ENCODE measurements at places on chromosomes 13 and 19.

GRCh38 chr19:40701758-40702157 lies 11.3 kb upstream of the NUMBL start:
- DNase-seq = no peak

- no peak for DNase-seq
Observed at GRCh38 chr13:48660361-48661076, 6.8 kb downstream of the CYSLTR2 start.

DNA sequence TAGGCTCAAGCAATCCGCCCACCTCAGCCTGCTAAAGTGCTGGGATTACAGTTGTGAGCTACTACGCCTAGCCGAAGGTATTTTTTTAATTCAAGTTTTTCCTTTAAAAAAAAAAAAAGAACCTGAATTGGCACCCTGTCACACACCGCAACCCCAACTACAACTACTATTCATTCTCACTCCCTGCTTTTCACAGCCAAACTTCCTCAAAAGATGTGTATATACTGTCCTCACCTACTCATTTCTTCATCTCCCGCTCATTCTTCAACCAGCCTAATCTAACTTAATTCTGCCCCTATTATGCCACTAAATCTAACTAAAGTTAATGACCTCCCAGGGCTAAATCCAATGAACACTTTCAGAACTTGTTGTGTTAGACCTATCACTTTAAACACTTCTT lies 12.7 kb upstream of the WBP4 start:
- no peak for DNase-seq

DNA sequence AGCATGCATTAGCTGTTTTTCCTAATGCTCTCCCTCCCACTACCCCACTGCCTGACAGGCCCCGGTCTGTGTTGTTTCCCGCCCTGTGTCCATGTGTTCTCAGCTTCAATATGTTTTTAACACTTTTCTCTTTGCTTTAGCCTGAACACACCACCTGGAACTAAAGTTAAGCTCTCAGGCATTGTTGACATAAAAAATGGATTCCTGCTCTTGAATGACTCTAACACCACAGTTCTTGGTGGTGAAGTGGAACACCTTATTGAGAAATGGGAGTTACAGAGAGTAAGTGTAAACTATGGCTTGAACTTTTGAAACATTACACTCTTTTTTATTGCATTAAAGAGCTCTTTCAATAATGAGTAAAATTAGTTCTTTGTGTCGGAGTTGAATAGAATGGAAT lies 70.1 kb downstream of the TDRD3 start:
- DNase-seq = no peak

GRCh38 chr13:95185311-95185710 lies 115.9 kb downstream of the ABCC4 start:
- no peak for DNase-seq

GRCh38 chr13:93765062-93765461 lies 538.5 kb downstream of the GPC6 start:
- no peak for DNase-seq

DNA sequence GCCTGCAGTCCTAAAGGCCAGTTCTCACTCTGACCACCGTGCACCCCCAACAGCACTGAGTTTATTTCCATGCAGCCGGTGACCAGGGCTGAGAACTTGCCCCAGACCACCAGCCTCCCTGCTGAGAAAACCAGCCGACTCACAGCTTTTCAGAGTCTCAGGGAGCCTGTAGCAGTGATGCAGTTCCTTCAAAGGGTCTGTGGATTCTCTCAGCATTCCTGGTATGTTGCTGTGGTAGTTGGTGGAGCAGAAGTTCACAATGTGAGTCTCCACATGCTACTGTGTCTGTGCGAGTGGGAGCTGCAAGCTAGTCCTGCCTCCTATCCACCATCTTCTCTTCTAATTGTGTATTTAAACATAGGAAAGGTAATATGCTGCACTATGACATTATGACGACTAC lies 254.9 kb upstream of the KLF12 start:
- DNase-seq = no peak

DNA sequence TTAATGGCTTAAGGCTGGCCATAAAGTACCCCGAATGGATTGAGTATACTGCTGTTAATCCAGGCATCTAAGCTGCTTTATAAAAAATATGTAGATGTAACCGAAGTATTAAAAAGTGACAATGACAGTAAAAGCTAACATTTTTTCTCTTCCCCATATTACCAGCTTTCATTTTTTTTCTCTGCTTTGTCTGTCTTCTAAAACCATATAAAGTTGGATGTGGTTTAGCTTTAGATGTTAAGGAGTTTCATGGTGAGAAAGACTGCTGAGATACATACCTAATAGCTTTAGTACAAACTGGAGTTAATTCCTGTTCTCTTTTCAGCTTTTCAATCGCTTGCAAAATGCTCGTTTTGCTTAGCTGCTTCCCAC lies 838 bp downstream of the AKAP11 start:
- no peak for DNase-seq

- no peak for DNase-seq
Observed at GRCh38 chr13:30629527-30629926, 11.8 kb downstream of the USPL1 start.

GRCh38 chr13:78193846-78194245 lies 275.2 kb upstream of the EDNRB start:
- no peak for DNase-seq

- DNase-seq = no peak
Observed at GRCh38 chr19:18802354-18802753, 11.2 kb upstream of the COMP start.

DNA sequence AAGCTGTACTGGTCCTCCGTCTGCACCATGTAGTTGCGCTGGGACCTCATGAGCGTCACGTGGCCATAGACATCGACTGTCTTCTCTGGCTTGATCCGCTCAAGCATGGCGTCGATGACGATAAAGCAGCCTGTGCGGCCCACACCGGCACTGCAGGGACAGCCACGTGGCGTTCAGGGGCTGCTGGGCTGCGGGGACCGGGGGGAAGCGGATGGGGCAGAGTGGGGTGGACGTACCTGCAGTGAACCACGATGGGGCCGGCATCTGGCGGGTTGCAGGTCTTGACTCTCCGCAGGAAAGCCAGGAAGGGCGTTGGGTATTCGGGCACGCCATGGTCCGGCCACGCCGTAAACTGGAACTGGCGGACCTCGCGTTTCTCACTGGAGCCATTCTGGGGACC lies 128.5 kb downstream of the PTPRS start:
- no peak for DNase-seq

GRCh38 chr13:99969919-99970650 lies 1.5 kb downstream of the ZIC5 start:
- DNase-seq = no peak

- no peak for DNase-seq
Observed at GRCh38 chr13:51659276-51660127, 75.2 kb downstream of the WDFY2 start.

DNA sequence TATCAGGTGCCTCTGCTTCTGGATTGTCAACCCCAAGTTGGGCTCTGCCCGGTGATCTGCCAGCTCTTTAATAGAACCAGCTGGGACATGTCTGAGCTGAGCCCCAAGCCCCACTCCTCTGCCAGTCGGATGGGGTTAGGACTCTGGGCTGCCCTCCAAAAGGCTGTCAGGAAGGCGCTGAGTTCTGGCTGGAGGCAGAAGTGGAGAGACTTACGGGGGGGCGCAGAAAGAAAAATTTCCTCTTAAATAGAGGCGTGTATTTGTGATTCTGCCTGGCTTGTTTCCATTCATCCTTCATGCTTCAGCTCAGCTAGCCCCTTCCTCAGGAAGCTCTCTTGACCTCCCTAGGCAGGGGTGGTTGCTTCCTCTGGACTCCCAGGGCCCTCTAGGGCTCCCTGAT lies 985 bp upstream of the KCNK6 start:
- DNase-seq = no peak

- DNase-seq = peak; percentile 66
Observed at GRCh38 chr13:44259045-44260027, 114.3 kb upstream of the SERP2 start.

GRCh38 chr19:48296963-48297734 lies 27.3 kb downstream of the ZNF114 start:
- DNase-seq = no peak

DNA sequence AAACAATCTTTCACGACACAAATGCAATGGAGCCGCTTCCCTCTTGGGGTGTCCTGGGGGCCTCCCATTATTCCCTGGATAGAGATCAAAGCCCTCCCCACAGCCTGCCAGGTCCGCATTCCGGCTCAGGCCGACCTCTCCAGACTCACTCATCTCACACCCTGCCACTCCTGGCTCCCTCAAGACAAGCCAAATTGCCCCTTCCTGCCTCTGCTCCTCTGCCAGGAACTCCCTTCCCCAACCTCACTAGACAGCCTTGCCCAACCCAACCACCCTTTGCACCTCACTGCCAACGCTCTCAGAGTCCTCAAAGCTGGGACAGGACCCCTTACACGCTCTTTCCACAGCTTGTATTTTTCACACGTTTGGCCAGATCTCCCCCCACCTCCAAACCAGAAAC lies 1.5 kb downstream of the ABHD17A start:
- DNase-seq = no peak

- DNase-seq = no peak
Observed at GRCh38 chr19:19460258-19460731, 54.8 kb downstream of the GATAD2A start.

All from stimulated activated CD4-positive, alpha-beta T cell treated with anti-CD3 and anti-CD28 coated beads, Interleukin-2, amount 100 ng/mL, for 48 hours (primary cell).